ENCODE measurements at places on chromosomes 1 and 21. TPM values are rescaled to one million over a fixed set of nuclear protein-coding genes. Genes with fewer than 3 reads are reported as not detected.
A peak's percentile ranks its signal among the peaks of the same experiment; 100 is the strongest.

DNA sequence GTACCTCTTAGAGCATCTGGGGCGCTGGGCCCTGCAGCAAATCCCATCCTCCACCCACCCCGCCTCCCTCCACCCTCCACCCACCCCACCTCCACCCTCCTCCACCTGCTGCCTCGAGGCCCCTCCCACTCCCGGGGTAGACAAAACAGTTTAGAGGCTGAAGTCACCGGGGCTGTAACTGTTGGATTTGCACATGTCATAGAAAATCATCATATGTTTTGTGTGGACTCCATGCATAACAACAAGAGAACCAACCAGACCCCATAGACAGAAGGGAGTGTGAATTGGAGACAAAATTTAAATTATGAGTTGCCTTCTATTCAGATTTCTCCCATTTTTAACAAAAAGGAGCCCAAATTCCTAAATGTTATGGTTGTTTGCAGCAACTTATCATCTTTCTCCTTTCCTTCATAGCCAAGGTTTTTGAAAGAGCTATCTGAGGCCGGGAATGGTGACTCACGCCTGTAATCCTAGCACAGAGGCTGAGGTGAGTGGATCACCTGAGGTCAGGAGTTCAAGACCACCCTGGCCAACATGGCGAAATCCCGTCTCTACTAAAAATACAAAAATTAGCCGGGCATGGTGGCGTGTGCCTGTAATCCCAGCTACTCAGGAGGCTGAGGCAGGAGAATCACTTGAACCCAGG is 28.2 kb upstream of the LGALS8 start:
- DNase-seq, result no peak

DNA sequence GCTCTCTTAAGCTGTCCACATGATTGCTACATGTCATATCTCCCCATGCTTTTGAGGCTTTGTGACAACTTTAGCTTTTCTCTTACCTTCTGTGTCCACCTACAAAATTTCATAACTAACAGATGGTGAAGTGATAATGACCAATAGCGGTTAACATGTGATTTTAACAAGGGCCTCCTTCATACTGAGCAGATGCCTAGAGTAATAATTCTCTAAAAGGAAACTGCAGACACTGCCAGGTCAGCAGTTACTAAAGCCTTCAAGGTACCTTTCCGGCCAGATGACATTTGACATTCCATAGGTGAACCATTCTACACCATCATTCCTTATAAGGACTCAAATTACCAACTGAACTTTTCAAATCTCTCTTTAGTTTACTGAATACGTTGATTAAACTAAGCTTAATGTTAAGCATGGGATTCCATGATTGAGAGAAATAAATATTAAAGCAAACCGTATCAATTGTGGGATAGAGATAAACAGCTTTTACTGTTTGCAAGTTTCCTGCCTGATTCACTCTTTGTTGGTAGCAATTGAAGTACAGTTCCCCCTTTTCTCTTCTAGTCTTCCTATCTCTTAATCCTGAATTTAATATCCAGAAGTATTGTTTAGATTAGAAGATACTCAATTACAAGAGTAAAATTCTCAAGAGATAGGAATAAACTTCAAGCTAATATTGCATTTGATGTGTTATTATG is 205.1 kb downstream of the PLA2G4A start:
- DNase-seq, result no peak

DNA sequence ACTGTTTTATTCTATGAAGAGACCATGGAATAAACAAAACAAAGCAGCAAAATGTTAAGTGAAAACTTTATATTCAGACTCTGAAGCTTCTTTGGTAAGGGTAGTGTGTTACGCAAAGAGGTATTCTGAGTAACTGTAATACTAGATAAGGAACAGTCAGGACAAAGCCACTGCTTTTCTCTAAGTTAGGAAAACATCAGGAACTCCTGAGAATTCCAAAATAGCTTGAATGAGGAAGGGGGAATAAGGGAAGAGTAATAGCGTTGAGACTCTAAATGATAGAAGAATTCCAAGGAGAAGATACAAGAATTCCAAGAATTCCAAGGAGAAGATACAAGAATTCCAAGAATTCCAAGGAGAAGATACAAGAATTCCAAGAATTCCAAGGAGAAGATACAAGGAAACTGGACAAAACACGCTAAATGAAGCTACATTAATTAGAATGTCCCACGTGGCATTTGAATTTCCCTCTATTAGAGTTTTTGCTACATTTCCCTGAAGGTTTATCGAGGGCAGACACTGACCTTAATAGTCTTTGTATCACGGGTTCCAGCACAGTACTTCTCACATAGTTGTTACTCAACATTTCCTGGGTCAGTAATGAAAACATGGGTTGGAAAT is 71.5 kb downstream of the SMYD3 start:
- no peak for DNase-seq

- DNase-seq, result no peak
Measured at GRCh38 chr1:5818755-5819154, 173.5 kb downstream of the NPHP4 start.

- DNase-seq, result no peak
Measured at GRCh38 chr1:230747890-230748800, 957 bp downstream of the CAPN9 start.

DNA sequence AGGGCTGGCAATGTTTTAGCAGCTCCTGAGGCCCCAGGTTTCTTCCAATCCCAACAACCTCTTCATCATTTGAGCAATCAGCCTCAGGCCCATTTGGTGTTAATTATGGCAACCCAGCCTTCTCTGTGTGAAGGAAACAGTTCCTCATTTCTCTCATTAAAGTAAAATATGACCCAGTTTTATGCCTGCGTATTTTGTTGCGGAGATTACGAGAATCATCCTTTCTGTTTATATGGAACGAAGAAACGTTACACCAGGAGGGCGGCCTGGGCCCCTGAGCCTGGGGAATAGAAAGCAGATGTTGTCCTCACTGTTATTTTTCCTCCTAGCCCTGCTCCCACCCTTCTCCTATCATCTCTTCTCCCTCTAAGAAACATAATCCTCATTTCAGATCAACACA is 332.2 kb upstream of the USP24 start:
- DNase-seq, result no peak

DNA sequence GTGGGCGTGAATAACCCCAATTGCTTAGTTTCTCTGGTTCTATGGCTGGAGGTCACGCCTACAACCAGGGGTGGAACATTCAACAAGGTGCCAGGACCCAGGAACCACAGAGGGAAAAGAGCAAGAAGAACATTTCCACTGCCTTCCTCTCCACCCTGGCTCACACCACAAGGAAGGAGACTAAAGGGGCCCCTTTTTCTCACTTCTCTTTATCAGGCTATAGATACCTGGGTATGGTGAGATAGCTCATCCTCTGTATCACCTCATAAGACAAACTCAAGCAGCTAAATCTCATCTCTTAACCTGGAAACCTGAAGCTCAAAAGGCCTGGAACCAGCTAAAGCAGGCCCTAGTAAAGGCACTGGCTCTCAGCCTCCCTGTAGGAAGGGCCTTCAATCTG is 438.8 kb upstream of the OLFM3 start:
- DNase-seq, result no peak

GRCh38 chr1:59315529-59316463 is 18.9 kb downstream of the FGGY start:
- DNase-seq, result no peak

- no peak for DNase-seq
Measured at GRCh38 chr1:187517546-187517945, 688.8 kb downstream of the PLA2G4A start.

DNA sequence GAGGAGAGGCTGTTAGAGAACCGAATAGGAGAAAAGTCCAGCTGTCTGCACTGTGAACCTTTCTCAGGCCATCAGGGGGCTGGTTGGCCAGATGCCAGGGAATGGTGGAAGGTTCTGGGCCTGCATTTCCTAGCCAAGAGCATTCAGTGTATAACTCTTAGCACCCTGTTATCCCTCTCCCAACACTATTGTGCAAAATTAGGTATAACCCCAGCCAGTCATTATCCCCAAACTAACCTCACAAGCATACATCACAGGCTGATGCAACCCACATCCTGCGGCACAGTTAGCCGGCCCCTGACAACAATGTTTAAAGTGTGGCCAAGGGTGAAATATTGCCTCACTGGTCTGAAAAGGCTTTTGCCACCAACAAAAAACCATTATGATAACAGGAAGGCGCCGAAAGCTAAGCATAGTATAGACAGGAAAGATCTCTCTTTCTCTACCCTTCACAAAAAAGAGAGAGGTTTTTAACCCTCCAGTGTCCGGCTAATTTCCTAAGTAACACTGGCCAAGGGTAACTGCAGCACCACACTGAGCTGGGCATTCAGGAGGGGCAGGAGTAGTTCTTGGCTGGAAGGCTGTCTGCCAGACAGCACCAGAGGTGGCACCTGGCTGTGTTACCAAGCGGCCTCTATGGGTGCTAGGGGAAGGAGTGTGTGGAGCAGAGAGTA is 77.3 kb upstream of the BCAR3 start:
- no peak for DNase-seq

- no peak for DNase-seq
Measured at GRCh38 chr1:51946300-51946699, 44.2 kb downstream of the RAB3B start.

DNA sequence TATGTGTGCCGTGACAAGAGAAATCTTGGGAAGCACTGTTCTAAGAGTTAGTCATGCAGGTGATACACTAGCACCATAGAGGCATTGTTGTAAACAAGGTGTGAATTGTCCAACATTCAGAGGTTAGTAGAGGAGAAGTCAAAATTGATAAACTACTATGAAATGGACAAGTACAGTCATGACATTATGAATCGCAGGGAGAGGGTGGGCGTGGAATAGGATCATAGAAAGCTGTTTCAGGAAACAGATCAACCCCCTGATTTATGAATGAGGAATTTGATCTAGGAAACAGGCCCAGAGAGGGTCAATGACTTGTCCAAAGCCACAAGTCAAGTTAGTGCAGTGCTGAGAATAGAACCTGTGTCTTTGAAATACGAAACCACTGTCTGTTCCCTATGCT is 58.5 kb upstream of the LAX1 start:
- DNase-seq, result no peak

DNA sequence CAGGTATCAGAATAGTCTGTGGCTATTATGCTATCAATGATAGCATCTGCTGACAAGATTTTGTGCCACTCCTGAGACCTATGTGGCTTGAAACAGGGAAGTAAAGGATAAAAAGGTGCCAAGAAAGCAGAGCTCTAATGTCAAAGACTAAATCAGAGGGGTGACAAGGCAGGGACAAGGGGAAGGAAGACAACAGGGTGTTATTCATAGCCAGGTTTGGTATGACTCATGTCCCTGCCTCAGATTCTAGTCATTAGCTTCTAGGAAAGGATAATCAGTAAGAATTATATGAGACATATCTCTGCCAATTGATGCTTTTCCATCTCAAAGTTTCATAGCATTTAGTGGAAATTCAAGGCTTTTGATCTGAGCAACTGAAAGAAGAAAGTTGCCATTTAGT is 31.8 kb upstream of the PLD5 start:
- DNase-seq, result no peak

DNA sequence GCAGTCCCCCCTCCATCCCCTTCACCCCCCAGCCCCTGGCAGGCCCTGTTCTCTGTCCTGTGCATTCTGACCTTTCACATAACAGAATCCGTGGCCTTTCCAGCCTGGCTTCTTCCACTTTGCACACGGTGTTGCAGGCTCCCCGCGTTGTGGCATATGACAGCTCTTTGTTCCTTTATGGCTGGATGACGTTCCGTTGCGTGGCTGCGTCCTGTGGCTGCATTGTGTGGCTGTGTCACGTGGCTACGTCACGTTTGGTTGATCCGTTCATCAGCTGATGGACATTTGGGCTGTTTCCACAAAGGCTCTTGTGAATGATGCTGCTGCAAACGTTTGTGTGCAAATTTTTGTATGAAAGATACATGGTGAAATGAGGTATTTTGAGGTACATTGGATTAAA is 53.3 kb downstream of the PDE9A start:
- DNase-seq, result no peak

GRCh38 chr1:207140536-207140935 is 36.5 kb downstream of the C4BPA start:
- no peak for DNase-seq

DNA sequence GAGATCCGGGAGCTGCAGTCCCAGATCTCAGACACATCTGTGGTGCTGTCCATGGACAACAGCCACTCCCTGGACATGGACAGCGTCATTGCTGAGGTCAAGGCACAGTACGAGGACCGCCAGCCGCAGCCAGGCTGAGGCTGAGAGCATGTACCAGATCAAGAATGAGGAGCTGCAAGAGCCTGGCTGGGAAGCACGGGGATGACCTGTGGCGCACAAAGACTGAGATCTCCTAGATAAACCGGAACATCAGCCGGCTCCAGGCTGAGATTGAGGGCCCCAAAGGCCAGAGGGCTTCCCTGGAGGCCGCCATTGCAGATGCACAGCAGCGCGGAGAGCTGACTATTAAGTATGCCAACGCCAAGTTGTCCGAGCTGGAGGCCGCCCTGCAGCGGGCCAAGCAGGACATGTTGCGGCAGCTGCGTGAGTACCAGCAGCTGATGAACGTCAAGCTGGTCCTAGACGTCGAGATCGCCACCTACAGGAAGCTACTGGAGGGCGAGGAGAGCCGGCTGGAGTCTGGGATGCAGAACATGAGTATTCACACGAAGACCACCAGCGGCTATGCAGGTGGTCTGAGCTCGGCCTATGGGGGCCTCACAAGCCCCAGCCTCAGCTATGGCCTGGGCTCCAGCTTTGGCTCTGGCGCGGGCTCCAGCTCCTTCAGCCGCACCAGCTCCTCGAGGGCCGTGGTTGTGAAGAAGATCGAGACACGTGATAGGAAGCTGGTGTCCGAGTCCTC is 25.5 kb downstream of the ETV3L start:
- DNase-seq, result peak; percentile 82

GRCh38 chr1:59596432-59596831 is 218.3 kb upstream of the HOOK1 start:
- no peak for DNase-seq

DNA sequence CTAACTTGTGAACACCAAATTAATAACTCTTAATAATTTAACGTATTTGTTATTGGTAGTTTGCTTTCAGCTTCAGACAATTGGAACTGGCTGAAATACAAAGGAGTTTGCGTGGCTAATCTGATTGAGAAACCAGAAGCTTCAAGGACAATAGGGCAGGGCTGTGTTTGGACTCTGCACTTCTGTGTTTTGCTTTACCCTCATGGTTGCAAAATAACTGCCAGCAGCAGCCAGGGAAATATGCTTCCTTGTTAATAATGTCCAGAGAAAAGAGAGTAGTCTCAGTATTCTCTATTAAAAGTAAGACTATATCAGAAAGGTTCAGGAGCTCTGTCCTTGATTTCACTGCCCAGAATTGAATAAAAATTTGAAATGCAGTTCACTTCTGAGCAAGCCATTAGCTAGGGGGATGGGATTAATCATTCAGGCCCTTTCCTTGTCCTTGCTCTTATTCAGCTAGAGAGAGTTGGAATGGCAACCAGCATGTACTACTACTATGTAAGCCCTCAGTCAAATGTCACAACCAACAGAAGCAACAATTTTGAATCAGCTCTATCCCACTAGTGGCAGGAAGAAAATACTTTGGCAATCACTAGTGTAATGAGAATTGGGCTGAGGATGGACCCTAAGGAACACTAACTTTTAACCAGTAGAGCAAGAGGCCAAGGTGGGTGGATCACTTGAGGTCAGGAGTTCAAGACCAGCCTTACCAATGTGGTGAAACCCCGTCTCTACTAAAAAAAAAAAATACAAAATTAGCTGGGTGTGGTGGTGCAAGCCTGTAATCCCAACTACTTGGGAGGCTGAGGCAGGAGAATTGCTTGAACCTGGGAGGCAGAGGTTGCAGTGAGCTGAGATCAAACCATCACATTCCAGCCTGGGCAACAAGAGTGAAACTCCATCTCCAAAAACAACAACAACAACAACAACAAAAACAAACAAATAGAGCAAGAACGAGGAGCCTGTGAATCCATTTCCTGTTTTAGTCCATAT is 76.8 kb downstream of the POU2F1 start:
- no peak for DNase-seq

NTRK1 gene
- total RNA-seq, result 1.4 TPM

SKI gene
- 39.9 TPM for total RNA-seq

MATN1 gene
- not detected for total RNA-seq

CLDN17 gene
- not detected for total RNA-seq

All from cardiac septum (tissue), 1 donor.